CD4-positive, alpha-beta T cell treated with Interleukin-2 at 100 ng/mL for 4 hours (primary cell): ENCODE measurements at places on chromosomes 11 and 22.
A peak's percentile ranks its signal among the peaks of the same experiment; 100 is the strongest.

GRCh38 chr11:95147364-95147905 lies 57.8 kb downstream of the ENDOD1 start:
- peak; percentile 30 for DNase-seq

DNA sequence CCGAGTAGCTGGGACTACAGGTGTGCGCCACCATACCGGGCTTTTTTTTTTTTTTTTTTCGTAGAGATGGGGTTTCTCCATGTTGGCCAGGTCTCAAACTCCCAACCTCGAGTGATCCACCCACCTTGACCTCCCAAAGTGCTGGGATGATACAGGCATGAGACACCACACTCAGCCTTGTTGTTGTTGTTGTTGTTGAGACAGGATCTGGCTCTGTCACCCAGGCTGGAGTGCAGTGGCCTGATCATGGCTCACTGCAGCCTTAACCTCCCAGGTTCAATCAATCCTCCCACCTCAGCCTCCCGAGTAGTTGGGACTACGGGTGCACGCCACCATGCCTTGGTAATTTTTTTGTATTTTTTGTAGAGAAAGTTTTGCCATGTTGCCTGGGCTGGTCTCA lies 23.4 kb upstream of the CLDN5 start:
- DNase-seq: no peak

GRCh38 chr11:75504501-75504900 lies 21.2 kb downstream of the GDPD5 start:
- no peak for DNase-seq

DNA sequence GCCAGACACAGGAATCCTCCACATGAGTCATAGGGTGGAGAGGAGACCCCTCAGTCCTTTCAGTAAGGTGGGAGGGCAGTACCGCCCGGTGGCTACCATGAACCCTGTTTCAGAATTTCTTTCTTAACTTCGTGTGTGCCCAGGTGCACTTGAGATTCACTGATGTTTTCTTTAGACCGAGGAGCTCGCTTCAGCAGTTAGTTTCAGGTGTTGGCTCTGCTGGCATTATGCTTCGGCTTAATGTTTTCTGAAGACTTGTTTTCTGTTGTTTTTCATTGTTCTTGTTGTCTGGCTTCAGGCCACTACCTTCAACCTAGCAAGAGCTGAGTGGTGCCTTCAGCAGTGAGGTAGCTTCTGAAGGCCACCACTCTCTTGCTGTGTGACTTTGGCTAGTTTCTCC lies 71.5 kb downstream of the BMAL1 start:
- DNase-seq: no peak
